ENCODE measurements at places on chromosomes 13 and 19.

DNA sequence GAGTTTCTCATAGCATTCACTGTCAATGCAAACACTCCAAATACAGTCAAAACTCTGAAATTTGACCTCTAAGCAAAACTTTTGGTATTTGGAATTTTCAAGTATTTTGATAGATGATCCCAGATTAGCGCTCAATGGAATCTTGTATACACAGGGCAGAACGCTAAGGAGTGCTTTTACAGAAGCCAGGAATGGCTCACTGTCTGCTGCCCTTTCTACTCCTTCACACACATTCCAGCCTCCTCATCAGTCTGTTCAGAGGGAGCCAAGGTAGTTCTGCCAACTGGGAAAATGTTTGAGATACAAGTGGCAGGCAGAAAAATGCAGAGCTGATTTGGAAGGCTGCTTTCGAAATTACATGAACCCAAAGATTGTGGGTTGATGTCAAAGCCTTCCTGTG, 4.4 kb upstream of the STARD13 start:
- DNase-seq, result no peak

DNA sequence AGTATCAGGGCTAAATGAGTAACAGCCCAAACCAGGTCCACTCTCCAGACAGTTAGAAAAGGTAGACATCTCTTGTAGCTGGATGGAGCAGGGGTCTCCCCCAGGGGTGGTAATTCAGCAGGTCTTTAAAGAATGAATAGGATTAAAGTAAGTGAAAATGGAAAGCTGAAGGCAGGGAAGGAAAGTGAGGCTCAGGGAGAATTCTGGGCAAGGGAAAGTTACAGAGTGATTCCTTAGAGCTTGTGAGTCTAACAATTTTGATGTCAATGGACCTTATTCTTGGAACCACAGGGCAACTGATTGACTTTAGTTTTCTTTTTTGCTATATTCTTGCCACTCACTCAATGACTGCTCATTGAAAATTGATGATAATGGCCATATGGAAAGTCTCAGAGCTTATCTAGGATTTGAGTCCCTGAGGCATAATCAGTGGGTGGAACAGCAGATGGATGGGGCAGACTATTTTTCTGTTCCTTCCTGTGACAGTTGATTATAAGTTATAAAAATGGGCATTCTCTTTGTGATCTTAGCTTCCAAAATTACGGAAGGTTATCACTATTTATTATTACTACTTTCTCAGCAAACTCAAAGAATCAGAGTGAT, 76.9 kb downstream of the LRCH1 start:
- DNase-seq, result no peak

GRCh38 chr19:4909156-4909896, at the start of gene UHRF1:
TSS of gene UHRF1 (plus strand) at chr19:4909501. CDS start at chr19:4910886, 1,385 bp downstream.
- no peak for DNase-seq

GRCh38 chr19:56301155-56301554, 13.5 kb downstream of the ZSCAN5A start:
- DNase-seq, result no peak

- DNase-seq, result no peak
Measured at GRCh38 chr19:38055655-38056521, 148.9 kb downstream of the SIPA1L3 start.

DNA sequence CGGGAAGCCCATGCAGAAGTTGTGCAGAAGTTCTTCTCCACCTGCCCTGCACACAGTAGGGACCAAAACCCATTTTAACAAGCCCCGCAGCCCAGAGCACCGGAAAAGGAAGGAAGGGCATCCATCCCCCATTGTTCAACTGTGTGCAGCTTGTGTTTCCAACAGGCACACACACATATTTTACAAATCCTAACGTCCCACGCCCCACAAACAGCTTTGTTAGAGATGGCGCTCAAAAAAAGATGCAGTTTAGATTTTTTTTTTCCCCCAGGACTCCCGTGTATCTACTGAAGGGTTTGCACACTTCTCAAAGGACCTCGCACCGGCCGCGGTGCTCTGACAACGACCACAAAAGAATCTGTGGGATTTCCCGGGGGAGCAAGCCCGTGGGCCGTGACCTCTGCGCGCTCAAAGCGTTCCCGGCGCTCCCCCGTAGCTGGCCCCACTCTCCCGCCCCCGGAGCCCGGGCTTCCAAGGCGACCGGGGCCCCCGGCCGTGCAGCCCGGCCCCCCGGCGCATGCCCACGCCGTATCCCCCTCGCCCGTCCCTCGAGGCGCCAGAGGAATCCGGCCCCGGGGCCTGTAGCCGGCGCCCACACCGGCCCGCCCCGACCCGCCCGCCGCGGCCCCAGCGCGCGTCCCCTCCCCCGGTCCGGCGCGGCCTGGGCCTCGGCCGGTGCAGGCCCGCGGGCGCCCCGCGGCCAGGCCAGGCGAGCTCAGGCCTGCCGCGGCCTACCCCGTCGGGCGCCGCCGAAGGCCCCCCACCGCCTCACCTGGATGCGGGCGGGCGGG, 523 bp downstream of the ELAVL1 start:
- DNase-seq, result no peak

DNA sequence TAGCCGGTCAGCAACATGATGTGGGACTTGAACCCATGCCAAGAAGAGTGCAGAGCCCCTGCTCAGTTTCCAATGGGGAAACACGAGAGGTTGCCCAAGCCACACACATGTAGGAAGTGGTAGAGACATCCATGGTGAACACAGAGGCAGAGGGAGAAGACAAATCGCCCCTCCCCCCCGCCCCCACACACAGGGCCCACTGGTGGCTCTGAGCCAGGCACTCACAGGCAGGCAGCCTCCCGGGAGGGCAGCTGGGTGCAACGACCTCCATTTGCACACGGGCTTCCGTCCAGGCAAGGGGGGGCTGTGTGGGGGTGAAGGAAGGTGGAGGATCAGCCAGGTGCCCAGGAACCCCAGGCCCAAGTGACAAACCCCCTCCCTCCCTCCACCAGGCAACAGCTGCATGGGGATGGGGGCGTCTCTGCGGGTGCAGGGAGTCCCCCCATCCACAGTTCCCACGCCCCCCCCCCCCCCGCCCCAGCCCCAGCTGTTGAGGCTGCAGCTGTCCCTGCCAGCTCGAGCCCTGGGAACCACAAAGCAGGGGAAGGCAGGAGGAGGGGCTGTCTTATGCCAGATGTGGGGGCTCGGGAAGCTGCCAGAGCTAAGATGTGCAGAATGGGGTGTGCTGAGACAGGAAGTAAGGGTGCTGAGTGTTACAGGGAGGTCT, 3.4 kb downstream of the NOTCH3 start:
- DNase-seq, result no peak

DNA sequence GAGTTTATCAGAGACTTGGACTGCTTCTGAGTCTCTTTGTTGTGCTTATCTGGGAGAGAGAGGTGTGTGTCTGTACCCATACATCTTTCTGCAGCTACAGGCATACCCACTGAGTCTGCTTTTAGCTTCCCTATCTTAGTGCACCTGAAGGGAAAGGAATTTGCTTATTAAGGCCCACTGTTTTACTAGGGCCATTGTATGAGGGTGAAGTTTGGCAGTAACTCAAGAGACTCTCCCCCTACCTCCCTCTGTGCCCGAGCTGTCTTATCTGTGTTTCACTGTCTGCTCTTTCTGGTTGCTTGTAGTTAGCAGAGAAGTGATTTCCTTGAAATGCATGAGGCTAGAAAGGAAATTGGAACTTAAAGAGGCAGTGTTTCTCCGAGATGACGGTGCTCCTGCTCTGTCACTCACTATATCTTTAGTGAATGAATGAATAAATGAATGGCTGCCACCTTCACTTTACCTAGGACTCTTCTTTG, 678 bp upstream of the CD33 start:
- no peak for DNase-seq

GRCh38 chr19:35006342-35006998, 6.3 kb downstream of the GRAMD1A start:
- no peak for DNase-seq

DNA sequence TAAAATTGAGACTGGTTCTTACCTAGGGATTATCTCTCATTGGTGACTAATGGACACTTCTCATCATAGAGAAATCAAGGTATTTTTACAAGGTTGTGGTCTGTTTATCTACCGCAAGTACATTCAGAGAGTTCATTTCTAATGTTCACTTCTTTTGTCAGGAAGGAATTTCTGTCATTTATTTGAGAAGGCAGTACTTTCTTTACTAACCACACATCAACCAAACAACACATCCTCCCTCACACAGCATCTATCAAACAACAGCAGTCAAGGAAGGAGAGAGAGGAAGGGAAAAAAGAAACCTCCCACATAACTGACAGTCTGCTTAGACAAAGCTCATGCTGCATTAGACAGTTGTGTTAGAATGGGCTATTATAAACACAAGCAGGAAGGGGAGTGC, 182.3 kb upstream of the KLF12 start:
- no peak for DNase-seq

DNA sequence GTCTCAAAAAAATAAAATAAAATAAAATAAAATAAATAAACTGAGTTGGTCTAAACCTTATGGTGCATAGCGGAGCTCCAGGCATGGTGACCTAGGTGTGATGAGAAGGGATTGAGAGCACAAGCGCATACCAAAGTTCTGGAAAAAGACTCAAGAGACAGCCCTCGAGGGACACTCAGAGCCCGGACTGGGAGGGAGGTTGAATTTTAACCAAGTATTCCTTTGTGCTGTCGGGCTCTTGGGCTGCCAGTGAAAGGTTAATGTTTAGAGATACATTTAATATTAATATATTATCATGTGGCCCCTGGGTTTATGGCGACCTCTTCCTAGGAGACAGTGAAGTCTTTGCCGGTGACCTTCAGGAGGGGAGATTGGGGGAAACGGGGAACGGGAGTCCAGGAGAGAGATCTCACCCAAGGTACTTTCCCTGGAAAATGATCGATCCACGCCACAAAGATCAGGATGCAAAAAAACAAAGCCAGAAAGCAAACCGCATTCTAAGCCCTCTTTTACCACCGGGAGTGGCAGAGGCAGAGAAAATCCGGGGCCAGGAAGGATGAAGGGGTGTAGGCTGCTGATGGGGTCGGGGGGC, 1.6 kb downstream of the FUT6 start:
- DNase-seq, result no peak

DNA sequence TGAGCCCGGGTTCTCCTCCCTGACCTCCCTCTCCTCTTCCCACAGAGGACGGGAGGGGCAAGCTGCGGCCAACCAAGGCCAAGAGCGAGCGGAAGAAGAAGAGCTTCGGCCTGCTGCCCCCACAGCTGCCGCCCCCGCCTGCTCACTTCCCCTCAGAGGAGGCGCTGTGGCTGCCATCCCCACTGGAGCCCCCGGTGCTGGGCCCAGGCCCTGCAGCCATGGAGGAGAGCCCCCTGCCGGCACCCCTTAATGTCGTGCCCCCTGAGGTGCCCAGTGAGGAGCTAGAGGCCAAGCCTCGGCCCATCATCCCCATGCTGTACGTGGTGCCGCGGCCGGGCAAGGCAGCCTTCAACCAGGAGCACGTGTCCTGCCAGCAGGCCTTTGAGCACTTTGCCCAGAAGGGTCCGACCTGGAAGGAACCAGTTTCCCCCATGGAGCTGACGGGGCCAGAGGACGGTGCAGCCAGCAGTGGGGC, 162.2 kb downstream of the KDM4B start:
- no peak for DNase-seq

- DNase-seq, result no peak
Measured at GRCh38 chr19:15123031-15123890, 16.1 kb downstream of the SYDE1 start.

DNA sequence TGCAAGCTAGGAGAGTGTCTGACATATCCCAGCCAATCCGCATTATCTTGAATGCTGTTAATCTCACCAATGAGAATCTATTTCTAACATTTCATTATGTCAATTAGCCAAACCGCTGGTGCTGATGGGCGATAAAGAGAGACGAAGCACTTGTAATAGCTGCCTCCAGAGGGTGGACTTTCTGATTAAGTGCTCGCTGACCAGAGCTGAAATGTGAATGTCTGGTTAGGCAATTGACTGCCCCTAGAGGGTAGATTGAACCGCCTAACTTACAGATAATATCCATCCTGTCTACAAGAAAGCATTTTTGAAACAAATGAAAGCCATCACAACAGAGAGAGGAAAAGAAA, 552 bp upstream of the GRWD1 start:
- DNase-seq, result no peak

- DNase-seq, result no peak
Measured at GRCh38 chr13:24452044-24452443, 60.5 kb downstream of the PARP4 start.

- DNase-seq, result no peak
Measured at GRCh38 chr19:35161434-35161743, 6.9 kb downstream of the FXYD5 start.

DNA sequence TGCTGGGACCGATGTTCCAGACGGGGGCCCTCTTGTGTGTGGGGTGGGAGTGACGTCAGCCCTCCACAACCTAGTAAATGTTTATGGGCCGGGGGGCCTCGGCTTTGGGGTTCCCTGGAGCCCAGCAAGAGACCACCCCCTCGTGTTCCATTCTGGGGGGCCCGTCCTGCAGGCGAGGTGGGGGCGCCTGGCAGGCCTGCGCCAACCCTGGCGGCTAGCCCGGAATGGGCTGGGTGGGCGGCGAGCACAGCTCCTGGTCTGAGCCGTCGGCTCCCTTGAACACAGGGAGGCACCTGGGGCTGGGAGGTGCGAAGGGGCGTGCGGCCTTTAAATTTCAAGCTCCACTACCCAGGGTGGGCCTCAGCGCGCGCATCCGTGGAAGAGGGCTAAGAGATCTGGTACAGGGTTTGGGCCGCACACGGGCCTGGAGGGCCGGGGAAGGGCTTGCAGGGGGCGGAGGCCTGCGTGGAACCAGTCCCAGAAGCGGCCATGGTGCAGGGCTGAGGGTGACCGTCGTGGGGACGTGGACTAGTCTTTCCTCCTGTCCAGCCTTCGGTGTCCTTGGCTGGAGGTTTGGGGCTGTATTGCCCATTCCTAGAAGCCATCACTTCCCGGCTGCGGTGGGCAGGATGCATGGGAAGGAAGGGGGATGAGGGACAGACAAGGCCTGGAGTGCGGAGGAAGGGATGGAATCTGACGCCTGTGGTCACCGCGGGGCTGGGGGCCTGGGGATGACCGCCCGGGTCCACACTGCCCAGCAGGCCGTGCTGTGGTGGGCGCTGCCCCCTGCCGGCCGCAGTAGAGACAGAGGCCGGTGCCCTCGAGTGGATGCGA, 11.4 kb downstream of the NDUFA11 start:
- DNase-seq, result no peak

- DNase-seq, result no peak
Measured at GRCh38 chr19:51121257-51121656, 3.4 kb upstream of the SIGLEC9 start.

DNA sequence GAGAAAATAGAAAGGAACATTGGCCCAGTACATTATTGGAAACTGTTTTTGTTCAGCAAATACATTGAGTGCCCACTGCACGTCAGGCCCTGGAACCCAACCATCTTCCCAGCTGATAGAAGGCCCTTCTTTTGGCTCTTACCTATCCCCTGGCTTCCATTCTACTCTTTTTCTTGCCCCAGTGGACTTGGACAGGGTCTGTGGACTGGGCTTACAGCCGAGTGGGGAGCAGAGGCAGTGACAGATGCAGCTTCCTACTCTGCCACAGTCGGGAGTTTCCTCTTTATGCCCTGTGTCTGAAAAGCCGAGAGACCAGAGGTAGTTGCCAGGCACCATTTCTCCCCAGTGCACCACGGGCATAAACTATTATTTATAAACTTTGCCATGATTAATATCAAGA, 70.4 kb downstream of the ARHGAP35 start:
- no peak for DNase-seq

GRCh38 chr13:112181336-112182067, 114.6 kb downstream of the SOX1 start:
- no peak for DNase-seq

Measured in stimulated activated CD8-positive, alpha-beta memory T cell treated with anti-CD3 and anti-CD28 coated beads, Interleukin-15, amount 100 ng/mL, for 4 hours (primary cell).